Hematopoietic multipotent progenitor cell treated with erythropoietin and hydrocortisone succinate and interleukin-3 and kit ligand, for 6 days (in vitro differentiated cells): ENCODE measurements at places on chromosomes 2 and 18.

DNA sequence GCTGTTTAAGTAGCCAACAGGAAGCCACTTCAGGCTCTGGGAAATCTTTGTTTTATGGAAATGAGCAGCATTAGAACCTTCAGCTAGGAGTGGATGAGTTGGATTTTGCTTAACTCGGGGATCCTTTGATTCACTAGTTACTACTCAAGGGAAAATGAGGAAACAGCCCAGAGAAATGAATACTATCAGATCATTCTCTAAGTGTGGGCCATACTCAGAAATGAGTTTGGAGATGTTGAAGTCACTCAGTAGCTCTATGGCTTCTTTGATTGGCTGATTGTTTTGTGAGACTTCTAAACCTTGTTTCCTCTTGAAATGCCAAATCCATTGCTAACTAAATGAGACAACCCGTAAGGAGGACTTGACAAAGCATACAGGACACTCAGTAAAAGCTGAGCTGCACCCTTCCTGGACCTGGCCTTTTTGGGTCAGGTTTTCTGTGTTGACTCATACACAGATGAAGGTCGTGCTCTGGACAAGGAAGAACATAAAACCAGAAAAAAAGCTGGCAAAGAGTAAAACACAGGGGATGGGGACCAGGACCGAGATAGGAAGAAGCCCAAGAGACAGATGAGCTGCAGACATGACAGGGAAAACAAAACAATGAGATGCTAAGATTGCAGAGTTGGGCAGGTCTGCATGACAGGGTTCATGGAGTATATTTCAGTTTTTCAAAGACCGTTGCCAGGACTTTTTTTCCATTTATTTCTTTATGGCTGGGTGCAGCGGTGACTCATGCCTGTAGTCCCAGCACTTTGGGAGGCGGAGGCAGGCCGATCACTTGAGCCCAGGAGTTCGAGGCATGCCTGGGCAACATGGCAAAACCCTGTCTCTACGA is 41.6 kb downstream of the INO80C start:
- DNase-seq: no peak

DNA sequence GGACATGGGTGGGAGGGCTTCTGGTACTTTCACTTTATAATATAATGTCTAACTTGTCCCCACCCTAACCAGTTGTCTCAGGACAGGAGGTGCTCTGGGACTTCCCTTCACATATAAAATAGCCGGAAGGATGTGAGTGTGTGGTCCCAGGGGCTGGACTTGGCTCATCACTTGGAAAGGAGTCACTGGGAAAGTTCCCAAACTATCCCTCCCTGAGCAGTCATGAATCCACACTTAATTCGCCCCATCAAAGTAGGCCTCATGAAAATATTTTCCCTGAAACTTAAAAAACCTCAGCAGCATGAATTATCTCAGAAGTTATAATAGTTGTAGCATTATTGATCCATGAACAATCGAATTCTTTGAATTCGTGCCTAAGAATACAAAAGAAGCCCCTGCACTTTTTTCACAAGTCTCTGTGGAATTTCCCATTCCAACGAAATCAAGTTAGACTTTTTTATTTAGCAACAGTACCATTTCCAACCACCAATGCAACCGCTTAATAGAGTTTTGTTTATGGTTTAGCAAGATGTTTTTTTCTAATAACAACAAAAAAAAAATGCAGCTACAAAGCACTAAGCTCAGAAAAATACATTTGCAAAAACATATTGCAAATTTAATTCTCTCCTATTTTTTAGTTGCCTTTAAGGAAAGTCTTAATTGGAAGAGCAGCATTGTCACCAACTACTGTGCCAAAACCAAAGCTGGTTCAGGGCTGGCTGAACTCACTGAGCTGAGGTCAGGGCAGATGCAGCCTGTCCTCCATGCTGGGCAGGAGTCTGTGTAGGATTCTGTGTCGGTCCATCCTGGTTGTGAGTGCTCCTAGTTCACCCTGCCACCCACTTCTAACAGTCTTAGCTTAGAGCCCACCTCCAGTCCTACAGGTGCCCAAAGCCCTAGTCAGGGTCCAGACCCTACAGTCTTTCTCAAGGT is 68.8 kb upstream of the SPTBN1 start:
- DNase-seq: no peak

DNA sequence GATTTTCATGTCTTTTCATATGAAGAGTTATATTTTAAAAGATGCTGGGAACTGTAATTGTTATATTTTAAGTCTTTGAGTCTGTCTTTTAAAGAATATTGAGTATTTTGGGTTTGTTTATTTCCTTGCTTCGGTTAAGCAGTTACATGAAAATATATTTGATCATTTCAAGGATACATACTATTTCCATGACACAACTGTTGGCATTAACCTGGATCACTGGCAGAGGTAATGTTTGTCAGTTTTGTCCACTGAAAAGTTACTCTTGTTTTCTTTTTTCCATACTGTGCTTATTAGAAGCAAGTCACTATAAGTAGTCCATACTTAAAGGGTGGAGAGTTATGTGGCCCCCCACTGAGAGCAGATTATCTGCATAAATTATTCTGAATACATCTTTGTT is 1142.0 kb upstream of the TMEFF2 start:
- no peak for DNase-seq

- DNase-seq: no peak
These were observed 55.2 kb downstream of the TRAPPC12 start for GRCh38 chr2:3434654-3435053.

DNA sequence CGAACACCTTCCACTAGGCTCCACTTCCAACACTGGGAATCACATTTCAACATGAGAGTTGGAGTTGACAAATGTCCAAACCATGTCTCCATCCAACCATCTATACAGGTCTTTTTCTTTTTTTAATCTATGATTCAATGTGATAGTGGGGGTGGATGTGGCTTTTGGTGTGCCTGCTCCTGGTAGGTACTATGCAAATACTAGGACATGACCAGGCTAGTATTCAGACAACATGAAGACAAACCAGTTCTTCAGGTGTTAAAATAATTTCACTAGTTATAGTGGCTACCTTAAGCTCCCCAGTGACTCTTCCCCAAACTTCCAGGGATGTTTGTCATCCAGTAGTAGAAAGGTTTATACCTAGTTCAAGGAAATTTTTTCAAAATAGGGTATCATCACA is 387.5 kb downstream of the CDH2 start:
- no peak for DNase-seq

GRCh38 chr2:121427187-121427689 is 103.4 kb upstream of the RNU4ATAC start:
- no peak for DNase-seq

DNA sequence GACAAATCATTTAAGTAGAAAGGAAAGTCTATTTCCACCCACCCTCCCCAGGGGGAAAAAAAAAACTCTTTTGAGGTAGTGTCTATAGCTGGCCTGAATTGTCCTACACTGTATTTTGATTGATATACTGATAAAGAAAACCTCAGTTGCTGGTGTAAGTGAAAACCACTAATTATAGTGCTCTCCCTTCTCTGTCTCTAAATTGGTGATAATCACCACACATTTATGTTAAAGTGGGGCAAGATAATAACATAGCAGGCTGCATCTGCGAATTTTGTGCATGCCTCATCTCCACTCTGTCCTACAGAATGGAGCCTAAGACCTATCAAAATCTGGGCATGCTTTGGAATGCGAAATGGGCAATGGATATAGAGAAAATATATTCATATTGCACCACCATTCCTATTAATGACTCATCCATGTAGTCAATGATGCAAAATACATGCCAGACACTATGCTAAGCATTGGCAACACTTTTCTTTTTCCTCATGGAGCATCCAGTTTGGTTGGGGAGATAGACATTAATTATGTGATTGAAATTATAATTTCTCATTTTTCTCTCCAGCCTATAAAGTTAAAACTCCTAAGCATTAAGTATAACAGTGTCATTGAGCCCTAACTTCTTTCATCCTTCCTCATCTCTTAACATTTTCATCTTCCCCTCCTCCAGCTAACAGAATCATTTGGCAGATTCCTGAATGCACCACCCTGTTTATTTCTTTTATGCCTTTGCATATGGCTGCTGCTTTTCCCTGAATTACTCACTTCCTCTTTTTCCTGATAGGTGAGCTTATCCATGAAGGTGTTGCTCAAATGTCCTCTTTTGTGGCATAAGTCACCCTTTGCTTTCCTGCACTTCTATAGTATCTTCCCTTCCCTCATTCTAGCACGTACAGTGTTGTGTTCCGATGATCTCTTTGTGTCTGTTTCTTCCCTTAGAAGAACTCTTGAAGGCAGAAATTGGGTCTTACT is 58.2 kb downstream of the SLC9A2 start:
- no peak for DNase-seq

DNA sequence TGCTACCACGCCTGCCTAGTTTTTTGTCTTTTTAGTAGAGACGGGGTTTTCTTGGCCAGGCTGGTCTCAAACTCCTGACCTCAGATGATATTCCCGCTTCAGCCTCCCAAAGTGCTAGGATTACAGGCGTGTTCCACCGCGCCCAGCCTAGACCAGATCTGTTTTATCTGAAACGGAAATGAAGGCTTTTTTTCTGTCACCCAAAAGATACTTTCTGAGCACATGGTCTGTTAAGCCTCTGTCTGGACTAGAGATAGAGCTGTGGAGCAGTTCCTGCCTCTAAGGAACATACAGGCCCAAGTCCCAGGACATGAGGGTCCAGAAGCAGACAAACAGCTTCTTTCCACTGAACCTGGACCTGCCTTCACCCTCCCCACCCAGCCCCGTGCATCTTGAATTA is 43.6 kb upstream of the PTMA start:
- peak; percentile 89 for DNase-seq

DNA sequence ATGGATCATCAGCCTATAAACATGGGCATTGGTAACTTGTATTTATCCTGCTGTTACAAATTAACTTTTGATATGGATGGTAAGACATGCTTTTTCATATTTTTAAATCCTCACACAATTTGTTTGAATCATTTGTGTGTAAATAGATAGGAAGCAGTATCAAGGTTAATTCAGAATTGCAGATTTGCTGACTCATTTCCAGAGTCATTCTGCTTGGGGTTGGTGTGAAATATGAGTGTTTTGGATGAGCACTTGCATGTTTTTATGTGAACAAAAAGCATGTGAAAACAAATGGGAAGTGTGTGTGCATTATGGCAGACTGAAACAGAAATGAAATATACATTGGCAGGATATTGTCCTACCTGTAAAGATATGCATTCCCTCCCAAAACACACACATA is 11.8 kb downstream of the CCDC85A start:
- DNase-seq: no peak

- DNase-seq: no peak
These were observed 186.4 kb upstream of the ZNF521 start for GRCh38 chr18:25538175-25538922.

GRCh38 chr2:151843691-151844061 is 15.5 kb upstream of the ARL5A start:
- no peak for DNase-seq

- DNase-seq: peak; percentile 40
These were observed 11.1 kb upstream of the IL1RN start for GRCh38 chr2:113116100-113116958.

DNA sequence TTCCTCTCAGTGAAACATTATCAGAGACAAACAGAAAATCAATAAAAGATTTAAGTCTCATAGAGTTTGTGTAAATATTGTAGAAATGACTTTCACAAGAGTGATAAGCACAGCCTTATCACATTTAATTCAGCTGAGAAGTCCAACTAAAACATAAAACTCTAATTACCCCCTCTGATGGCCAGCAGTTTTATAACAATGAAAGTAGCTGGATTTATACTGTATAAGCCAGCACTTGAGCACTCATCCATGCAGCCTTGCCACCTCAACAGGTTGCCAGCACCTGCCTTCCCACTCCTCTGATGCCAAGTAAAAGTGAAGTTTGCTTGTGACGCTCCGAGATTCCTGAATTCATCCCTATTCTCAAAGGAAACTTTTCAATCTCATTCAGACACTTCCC is 103.0 kb upstream of the STK39 start:
- peak; percentile 30 for DNase-seq

DNA sequence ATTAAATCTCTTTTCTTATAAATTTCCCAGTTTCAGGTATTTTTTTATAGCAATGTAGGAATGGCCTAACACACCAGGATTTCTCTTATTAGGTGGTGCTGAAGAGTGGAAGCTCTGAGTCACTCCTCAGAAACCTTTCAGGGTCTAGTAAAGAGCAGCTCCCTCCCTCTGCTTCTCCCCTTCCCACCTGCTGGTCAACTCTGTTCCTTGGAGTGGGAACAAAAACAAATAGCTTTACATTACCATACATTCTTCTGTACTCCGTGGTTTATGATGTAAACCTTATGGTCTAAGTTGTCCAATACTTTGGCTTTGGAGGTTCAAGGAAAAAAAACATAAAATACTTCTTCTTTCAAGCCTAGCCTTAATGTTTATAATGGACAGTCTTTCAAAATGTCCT is 2.7 kb upstream of the IL1R1 start:
- DNase-seq: no peak

DNA sequence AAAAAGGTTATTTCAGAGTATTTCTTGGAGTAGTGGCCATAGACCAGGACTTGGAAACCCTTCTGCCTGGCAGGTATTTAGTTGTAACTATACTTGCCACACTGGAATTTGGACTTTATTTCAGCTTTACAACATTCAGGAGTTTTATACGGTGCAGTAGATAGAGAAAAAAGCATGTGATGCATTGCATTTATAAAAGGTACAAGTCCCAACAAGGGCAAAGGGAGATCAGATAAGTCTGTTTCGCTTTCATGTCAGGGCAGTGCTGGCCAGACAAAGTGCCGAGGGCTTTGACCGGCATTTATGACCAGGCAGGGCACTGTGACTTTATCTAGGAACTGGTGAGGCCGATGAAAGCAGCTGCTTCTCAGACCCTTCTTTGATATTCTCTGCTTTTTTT is 145.4 kb downstream of the RTN4 start:
- no peak for DNase-seq

GRCh38 chr2:42801381-42801780 is 9.0 kb upstream of the HAAO start:
- DNase-seq: no peak

GRCh38 chr2:46872902-46873603 is 42.6 kb downstream of the MCFD2 start:
- DNase-seq: no peak

- DNase-seq: no peak
These were observed 45.1 kb downstream of the GPD2 start for GRCh38 chr2:156481312-156481711.

- DNase-seq: no peak
These were observed 52.6 kb downstream of the SLC4A5 start for GRCh38 chr2:74290466-74291217.

- DNase-seq: peak; percentile 95
These were observed 921 bp downstream of the VAPA start for GRCh38 chr18:9914584-9915290.

DNA sequence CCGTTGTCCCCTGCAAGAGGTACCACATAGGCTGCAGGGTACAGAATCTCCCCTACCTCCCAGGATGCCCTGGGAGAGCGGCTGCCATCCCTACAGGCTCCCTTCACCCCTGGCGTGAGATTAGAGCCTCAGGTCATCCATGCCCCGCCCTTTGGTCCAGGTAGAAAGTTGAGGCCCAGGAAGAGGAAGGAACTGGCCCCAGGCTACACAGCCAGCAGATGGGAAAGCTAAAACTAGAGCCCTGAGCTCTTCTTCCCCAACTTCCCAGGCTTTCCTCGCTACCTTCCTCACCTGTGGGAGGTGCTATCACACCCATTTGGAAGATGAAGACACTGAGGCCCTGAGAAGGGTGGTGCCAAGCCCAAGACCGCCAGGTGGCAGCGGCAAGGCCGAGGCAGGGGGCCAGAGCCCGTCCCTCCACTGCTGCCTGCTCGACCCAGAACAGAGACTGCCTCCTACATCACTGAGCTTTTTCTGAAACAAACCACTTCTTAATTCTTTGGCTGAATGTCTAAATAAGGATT is 25.8 kb downstream of the CIB4 start:
- DNase-seq: no peak

GRCh38 chr2:41965909-41966295 is 81.9 kb upstream of the PKDCC start:
- DNase-seq: no peak

- no peak for DNase-seq
These were observed 711 bp downstream of the DOK6 start for GRCh38 chr18:69401226-69401971.
